ENCODE measurements at places on chromosomes 13 and 19. TPM values are rescaled to one million over a fixed set of nuclear protein-coding genes. Genes with fewer than 3 reads are reported as not detected.

PNMA8A gene
- 0.80 TPM for total RNA-seq

ZNF835 gene
- 0.40 TPM for total RNA-seq

EDDM13 gene
- total RNA-seq: 2.5 TPM

FAM124A gene
- total RNA-seq: 15.5 TPM

ONECUT3 gene
- not detected for total RNA-seq

RNF17 gene
- not detected for total RNA-seq

GDF15 gene
- 412 TPM for total RNA-seq

MUC16 gene
- not detected for total RNA-seq

CABP5 gene
- not detected for total RNA-seq

ZNF493 gene
- total RNA-seq: 1.1 TPM

LRRC4B gene
- total RNA-seq: not detected

KANK3 gene
- 40.5 TPM for total RNA-seq

TMEM221 gene
- not detected for total RNA-seq

ALDH16A1 gene
- total RNA-seq: 51.6 TPM

LHB gene
- not detected for total RNA-seq

SMIM24 gene
- total RNA-seq: not detected

ADAMTSL5 gene
- total RNA-seq: not detected

VSTM2B gene
- not detected for total RNA-seq

TMEM59L gene
- 0.07 TPM for total RNA-seq

GPR4 gene
- 26.0 TPM for total RNA-seq

PPM1N gene
- not detected for total RNA-seq

ZNF208 gene
- total RNA-seq: 0.07 TPM

KCNN1 gene
- not detected for total RNA-seq

KIR2DL1 gene
- total RNA-seq: not detected

ZIM2 gene
- not detected for total RNA-seq

OVOL3 gene
- total RNA-seq: not detected

CEACAM5 gene
- not detected for total RNA-seq

ZFP36 gene
- total RNA-seq: 17.3 TPM

EEF2 gene
- 1,802 TPM for total RNA-seq

IL27RA gene
- 5.5 TPM for total RNA-seq

CNN2 gene
- 166 TPM for total RNA-seq

F10 gene
- not detected for total RNA-seq

DHPS gene
- 80.9 TPM for total RNA-seq

SCEL gene
- total RNA-seq: not detected

DIRAS1 gene
- total RNA-seq: 0.39 TPM

ZNF431 gene
- 3.7 TPM for total RNA-seq

FPR3 gene
- total RNA-seq: not detected

ELSPBP1 gene
- not detected for total RNA-seq

FLT3LG gene
- total RNA-seq: 7.9 TPM

CAMSAP3 gene
- total RNA-seq: not detected

ZNF442 gene
- total RNA-seq: 2.5 TPM

TMIGD2 gene
- not detected for total RNA-seq

NOTCH3 gene
- 0.34 TPM for total RNA-seq

TPTE2 gene
- not detected for total RNA-seq

CEACAM19 gene
- total RNA-seq: 5.1 TPM

SWSAP1 gene
- total RNA-seq: 3.9 TPM

EDNRB gene
- 7.3 TPM for total RNA-seq

SULT2A1 gene
- not detected for total RNA-seq

RXFP2 gene
- not detected for total RNA-seq

LGALS14 gene
- total RNA-seq: not detected

LCP1 gene
- 20.1 TPM for total RNA-seq

RNF113B gene
- total RNA-seq: not detected

DMKN gene
- total RNA-seq: not detected

Data from mammary microvascular endothelial cell (primary cell).